ENCODE measurements at places on chromosomes 4 and X.

- no peak for DNase-seq
Observed at GRCh38 chr4:6769233-6769988, 13.1 kb upstream of the KIAA0232 start.

DNA sequence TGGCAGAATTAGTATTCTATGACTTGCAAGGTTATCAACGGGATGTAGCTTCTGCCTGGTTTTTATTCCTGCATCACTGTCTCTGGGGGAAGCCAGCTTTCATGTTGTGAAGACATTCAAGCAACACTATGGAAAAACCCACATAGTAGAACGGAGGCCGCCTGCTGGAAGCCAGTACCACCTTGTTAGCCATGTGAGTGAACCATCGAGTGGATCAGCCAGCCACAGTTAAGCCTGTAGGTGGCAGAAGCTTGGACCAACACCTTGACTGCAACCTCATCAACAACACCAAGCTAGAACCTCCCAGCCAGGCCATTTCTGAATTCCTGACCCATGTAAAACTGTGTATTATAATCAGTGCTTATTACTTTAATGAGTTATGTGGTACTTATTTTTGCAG, 538.2 kb downstream of the KCNIP4 start:
- DNase-seq, result no peak

GRCh38 chr4:32824336-32824735, 2104.2 kb downstream of the PCDH7 start:
- no peak for DNase-seq

DNA sequence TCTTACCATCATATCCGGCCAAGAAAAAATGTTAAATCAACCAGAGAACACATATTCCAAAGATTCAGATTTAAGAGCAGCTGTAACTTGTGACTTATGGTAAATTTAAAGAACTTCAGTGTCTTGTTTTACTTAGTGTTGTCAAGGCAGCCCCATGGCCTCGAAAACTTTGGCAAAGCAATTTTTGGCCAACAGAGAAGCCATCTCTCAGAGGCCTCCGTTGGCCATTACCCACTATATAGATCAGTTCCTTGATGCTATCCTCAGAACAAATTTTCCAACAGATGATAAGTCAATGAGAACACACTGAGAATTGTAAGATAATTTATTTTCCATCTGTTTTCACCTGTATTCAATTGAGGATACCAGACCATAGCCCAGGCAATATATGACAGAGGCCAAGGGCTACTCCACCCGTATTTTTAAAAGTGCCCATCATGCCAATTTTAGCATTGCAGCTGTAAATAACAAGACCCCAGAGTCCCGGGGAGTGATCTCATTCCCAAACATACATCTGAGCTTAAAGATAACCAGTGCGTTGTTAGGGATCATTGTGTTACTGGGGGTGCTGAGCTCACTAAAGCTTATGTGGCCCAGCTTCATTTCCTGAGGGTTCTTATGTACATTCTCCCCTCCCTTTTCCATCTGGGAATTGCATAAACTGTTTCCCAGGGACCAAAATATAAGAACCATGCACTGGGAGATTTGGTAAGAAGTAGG, 50.0 kb upstream of the PDHA1 start:
- DNase-seq, result no peak

DNA sequence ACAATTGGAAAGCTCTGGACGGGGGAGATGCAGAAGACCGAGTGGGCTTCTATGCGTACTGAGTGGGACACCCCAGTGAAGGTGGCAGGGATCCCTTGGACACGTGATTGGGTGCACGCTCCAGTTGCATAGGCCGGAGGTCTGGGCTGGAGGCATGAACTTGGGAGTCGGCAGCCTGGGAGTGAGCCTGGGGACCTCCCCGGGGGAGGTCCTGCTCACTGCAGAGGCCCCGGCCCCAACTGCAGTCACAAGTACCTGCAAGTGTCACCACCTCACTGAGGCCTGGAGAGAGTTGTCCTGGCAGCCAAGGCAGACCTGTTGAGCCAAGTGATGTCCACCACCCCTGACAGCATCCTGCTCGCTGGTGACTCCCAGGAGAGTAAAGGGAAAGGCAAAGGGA, 49.3 kb upstream of the HMX1 start:
- DNase-seq, result no peak

GRCh38 chr4:26648260-26648659, 64.4 kb downstream of the TBC1D19 start:
- DNase-seq, result no peak

- no peak for DNase-seq
Observed at GRCh38 chrX:133185119-133185518, 33.0 kb downstream of the TFDP3 start.

GRCh38 chr4:7023486-7023885, 19.7 kb upstream of the TADA2B start:
- no peak for DNase-seq

DNA sequence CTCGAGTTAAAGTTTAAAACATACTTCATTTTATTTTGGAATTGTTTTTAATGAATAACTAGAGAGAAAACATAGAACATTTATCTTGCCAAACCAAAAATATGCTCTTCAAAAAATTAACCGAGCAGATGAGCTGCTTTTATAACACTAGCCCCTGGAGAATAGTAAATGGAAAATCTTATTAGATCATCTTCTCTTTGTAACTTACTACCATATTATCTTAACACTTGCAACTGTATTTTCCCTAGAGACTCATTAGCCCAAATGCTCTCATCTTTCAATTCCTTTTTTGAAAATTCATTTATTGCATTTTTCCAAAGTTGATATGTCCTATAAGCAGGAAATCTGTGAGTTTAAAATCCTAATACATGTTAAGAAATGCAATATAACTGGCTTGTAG, 143.3 kb downstream of the CAMK2D start:
- no peak for DNase-seq

DNA sequence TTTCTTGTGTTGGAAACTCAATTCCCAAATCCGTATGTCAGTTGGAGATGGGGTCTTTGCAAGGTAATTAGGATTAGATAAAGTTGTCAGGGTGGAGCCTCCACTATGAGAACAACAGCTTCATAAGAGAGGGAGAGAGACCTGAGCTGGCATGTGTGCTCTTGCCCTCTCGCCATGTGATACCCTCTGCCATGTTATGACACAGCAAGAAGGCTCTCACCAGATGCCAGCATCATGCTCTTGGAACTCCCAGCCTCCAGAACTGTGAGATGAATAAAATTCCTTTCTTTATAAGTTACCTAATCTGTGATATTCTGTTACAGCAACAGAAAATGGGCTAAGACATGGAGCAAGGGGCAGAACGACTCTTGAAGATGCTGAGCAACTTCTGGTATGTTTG, 201.9 kb upstream of the BOD1L1 start:
- no peak for DNase-seq

DNA sequence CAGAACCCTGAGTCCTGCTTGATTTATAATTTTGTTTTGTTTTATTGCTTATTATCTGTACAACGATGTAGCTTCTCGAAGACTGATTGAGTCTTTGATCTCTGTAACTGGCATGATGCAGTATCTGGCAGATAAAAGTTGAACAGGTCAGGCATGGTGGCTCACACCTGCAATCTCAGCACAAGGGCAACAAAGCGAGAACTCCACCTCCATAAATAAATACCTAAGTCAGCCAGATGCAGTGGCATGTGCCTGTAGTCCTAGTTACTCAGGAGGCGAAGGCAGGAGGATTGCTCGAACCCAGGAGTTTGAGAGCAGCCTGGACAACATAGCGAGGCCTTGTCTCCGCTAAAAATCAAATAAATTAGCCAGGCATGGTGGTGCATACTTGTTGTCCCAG, 15.7 kb upstream of the WDR19 start:
- DNase-seq, result no peak

DNA sequence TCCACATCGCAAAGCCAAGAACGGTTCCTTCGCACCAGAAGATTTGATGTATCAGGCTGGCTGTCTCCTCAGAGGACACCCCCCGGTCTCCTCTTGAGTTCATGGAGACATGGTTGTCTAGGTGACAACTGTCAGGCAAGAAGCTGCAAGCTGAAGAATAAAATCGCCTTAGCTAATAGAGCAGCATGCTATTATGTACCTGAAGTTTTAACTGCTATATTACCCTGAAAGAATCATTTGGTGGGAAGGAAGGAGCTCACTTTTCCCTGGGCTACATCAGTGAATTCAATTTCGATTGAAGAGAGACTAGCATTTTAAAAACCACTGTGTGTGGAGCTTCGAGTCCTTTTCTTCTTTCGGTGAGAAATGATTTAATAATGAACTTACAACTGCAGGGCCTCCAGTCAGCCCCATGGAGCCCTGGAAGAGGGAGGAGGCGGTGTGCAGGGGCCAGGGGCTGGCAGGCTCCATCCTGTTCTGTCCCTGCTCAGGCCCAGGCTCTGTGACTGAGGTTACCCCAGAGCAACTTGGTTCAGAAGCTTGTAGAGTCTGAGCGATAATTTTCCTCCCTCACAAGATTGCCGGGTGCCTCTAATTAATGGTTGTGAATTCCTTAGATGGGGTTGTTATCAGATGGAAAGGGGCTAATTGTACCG, 191.3 kb downstream of the MID1IP1 start:
- DNase-seq, result no peak

DNA sequence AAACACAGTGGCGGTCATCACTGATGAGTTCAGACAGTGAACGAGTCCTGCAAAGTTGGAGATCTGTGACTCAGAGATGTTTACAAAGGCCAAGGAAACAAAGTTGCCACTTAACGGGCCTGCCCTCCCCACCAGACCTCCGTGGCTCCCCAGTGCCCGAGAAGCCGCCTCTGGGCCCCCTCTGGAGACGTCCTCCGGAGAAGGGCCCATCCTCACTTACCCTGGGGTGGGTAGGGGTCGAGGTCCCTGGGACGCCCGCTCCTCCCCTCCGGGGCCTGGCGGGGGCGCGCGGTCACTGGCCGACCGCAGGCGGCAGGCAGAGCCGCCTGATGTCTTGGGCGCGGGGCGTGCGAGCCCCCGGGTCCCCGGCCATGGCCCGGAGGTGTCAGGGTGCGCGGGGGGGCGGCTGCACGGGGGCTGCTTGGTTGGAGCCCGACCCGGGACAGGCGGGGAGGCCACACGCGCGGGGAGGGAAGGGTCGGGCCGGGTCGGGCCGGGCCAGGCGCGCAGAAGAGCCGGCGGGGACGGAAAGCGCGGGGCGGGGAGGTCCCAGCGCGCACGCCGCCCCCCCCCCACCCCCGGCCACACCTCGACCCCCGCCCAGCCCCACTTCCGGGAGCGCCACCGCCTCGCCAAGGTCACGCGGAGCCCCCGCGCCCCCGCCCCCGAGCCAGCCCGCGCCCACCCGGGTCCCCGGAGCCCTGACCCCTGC, 529 bp downstream of the DHRSX start:
- DNase-seq, result peak; percentile 3

DNA sequence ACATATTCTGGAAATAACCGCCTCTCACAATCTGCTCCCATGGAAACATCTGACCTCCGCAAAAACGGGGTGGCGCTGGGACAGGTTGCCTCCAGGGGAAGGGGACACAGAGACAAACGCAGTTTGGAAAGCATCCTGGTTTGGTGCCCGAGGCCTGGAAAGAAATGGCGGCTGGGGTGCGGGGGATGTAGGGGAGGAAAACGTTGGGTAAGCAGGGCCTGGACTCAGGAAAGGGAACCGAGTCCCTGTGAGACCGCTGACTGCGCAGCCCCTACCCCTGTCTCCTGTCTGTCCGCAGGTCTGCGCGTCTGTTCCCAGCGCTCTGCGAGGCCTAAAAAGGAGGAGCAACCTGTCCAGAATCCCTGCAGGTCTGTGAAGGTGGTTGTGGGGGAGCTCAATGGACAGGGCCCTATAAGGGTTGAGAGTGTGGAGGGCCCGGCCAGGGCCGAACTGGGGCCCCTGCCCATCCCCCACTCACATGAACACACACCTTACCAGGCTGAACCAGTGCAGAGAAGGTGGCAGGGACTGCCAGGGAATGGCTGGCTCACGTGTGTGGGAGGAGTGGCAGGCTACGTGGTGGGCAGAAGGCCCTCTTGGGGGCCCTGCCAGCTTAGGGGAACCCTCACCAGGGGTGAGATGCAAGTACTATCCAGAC, 672 bp downstream of the TCEAL3 start:
- no peak for DNase-seq

- no peak for DNase-seq
Observed at GRCh38 chr4:87165892-87166291, 54.5 kb downstream of the KLHL8 start.

DNA sequence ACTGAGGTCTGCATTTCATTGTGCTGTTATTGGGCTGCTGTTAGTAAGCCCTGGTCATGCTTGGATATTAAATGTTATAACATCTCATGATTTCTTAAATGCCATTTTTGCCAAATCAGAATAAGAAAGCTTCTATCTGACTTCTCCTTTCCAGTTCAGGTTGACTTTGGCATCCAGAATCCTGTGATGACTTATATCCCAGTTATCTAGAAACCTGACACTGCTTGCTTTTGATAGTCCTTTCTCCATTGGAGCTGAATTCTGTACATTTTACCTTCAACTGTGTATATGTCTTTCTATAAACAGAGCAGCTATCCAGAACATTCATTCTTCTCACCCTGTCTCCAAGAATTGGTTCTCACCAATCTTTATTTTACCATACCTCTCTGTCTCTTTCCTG, 257.7 kb upstream of the GNPDA2 start:
- DNase-seq, result no peak

DNA sequence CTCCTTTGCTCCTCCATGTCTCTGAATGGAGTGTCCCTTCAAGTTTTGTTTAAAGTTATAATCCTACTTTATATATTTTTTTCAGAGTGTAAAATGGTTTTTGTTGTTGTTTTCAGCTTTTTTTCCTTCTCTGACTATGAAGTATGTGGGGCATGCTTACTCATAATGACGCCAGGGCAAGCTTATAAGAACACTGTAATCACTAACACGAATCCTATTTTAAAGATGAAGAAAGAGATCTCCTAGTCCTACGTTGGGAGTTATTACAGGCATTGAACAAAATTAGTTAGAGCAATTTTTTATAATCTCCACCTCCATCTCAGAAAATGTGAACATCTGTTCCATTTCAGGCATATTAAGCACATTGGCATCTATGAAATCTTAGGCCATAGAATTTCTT, 268.1 kb upstream of the MAGEB2 start:
- no peak for DNase-seq

GRCh38 chrX:25011589-25012432, 4.0 kb downstream of the ARX start:
- DNase-seq, result no peak

DNA sequence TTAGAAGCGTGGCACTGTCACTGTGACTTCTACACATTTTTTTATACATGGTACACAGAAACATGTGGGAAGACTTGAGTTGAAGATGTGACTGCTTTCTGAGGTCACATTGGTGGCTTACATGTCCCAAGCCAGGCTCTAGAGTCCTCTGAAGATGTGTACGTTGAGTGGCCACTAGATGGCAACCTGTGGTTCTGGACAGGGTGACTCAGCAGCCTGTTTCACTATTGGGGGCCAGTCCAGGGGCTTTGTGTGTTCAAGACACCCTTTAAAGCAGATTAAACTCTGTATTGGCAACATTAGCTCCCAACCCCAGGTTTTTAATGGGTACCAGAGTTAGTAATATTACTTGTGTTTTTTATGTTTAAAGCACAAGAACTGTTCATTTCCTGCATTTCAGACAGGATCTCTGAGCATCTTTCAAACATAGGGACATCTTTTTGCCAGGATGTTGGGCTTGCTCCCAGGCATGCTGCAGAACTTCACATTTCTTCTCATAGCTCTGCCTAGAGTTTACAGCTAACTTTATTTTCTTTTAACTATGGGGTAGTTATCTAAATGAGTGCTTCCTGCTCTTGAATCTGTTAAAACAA, 53.0 kb downstream of the DCUN1D4 start:
- DNase-seq, result peak; percentile 14

- no peak for DNase-seq
Observed at GRCh38 chr4:23388699-23389395, 501.0 kb downstream of the PPARGC1A start.

Measured in central memory CD4-positive, alpha-beta T cell (primary cell).